ENCODE measurements at places on chromosomes 16 and 17. TPM values are rescaled to one million over a fixed set of nuclear protein-coding genes. Genes with fewer than 3 reads are reported as not detected.

IGFALS gene
- 0.30 TPM for total RNA-seq

HOXB5 gene
- total RNA-seq: 12.3 TPM

ADAP2 gene
- 2.7 TPM for total RNA-seq

KRT33A gene
- total RNA-seq: not detected

CA5A gene
- total RNA-seq: not detected

HCRT gene
- total RNA-seq: not detected

CENPT gene
- total RNA-seq: 38.0 TPM

CD7 gene
- 0.30 TPM for total RNA-seq

TEKT3 gene
- total RNA-seq: not detected

MYH10 gene
- total RNA-seq: 61.7 TPM

ABI3 gene
- total RNA-seq: 2.2 TPM

IRF8 gene
- total RNA-seq: not detected

PPP1R27 gene
- not detected for total RNA-seq

FGF11 gene
- 0.30 TPM for total RNA-seq

TBC1D3G gene
- not detected for total RNA-seq

CCDC154 gene
- total RNA-seq: under 0.01 TPM

CRISPLD2 gene
- total RNA-seq: 75.3 TPM

ARHGAP44 gene
- 0.74 TPM for total RNA-seq

ERN2 gene
- not detected for total RNA-seq

MPV17L gene
- total RNA-seq: 0.59 TPM

CDK5R1 gene
- 1.6 TPM for total RNA-seq

QPRT gene
- 49.1 TPM for total RNA-seq

CACNA1G gene
- under 0.01 TPM for total RNA-seq

PRSS27 gene
- 0.74 TPM for total RNA-seq

ALOX12 gene
- total RNA-seq: under 0.01 TPM
